ENCODE measurements at places on chromosomes 1 and 21.

GRCh38 chr1:208153386-208153785, 90.8 kb downstream of the PLXNA2 start:
- no peak for DNase-seq

- peak; percentile 97 for DNase-seq
These were observed 70.2 kb downstream of the SH3GLB1 start for GRCh38 chr1:86774305-86775295.

GRCh38 chr21:38985568-38986378, 180.0 kb downstream of the ETS2 start:
- DNase-seq: peak; percentile 8

GRCh38 chr1:221418346-221418745, 323.5 kb downstream of the DUSP10 start:
- no peak for DNase-seq

- DNase-seq: no peak
These were observed 266.2 kb downstream of the NPHP4 start for GRCh38 chr1:5725855-5726585.

- DNase-seq: no peak
These were observed 116.7 kb downstream of the DMRTB1 start for GRCh38 chr1:53575955-53576320.

DNA sequence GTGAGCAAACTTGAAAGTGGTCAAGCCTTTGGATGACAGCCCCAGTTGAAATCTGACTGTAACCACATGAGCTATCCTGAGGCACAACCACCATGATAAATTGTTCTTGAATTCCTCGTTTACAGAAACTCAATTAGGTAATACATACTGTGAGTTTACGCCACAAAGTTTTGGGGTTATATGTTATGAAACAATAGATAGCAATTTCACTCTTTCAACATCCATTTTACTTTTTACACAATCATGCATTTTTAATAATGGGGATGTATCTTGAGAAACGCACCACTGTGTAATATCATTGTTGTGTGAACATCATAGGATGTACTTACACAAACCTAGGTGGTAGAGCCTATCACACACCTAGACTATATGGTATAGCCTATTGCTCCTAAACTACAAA, 35.4 kb downstream of the OR2C3 start:
- DNase-seq: no peak

DNA sequence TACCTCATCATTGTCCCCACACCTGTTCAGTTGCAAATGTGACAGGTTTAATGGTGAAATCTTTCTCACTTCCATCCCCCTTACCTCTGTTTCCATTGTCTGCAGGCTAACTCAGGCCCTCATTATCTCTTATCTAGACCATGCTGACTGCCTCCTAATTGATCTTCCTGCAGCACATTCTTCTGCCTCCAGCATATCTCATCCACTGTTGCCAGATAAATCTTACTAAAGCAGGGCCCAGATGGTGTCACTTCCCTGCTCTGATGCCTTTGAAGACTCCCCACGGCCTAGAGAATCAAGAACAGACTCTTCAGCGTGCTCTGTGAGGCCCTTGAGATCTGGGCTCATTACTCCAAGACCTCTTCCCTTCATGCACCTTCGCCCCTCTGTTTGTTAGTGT, 230.1 kb downstream of the DUSP10 start:
- no peak for DNase-seq

DNA sequence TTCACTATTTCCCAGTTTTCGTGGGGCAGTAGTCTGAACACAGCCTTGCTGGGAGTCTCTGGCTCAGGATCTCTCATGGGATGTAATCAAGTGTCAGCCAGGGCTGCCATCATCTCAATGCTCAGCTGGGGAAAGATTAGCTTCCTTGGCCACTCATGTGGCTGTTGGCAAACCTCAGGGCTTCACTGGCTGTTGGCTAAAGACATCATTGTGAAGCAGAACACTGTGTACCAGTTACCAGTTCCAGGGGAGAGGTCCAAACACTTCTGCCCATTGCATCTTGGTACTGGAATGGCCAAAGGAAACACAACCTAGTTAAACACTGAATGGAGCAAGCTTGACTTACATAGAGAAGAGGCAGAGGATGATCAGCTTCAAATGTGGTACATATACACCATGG, 33.7 kb downstream of the AADACL4 start:
- DNase-seq: no peak

DNA sequence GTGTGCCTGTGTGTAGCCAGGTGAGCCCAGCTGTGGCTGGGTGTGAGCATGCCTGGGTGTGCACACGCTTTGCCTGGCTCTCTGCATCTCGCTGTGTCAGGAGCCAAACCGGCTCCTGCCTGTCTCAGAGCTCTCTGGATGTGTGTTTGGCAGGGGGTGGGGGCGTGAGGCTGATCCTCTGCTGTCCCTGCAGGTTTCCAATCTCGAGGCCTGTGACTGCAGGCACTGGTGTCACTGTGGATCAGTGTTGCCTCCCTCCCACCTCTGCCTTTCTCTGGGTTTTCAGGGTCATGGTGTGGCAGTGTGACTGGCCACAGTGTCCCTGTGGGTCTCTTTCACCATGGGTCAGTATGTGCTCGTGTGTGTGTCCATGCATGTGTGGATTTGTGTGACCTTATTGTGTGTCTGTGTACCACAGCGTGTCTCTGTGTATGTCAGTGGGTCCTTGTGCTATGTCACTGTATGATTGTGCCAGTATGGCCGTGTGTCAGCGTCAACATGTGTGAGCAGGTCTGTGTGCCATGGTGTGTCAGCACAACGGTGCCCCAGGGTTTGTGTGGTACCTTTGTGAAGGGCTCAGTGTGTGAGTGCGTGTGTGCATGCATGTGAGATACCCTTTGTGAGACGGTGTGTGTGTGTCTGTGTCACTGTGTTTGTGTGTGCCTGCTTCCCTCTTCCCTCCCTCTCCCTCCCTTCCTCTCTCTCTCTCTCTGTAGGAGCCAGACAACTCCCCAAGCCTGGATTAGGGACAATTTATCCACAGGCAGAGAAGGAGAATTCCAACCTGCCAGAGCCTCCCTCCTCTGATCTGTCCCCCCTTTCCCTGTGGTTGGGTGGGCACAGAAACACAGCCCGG, 43.4 kb downstream of the AHDC1 start:
- DNase-seq: no peak

GRCh38 chr1:160830321-160831153, 32.1 kb downstream of the CD244 start:
- peak; percentile 29 for DNase-seq

GRCh38 chr1:64769482-64769881, 24.6 kb downstream of the RAVER2 start:
- DNase-seq: no peak

GRCh38 chr1:18884727-18885126, 17.6 kb downstream of the ALDH4A1 start:
- DNase-seq: no peak

GRCh38 chr1:183246436-183246835, 60.4 kb downstream of the LAMC2 start:
- DNase-seq: no peak

DNA sequence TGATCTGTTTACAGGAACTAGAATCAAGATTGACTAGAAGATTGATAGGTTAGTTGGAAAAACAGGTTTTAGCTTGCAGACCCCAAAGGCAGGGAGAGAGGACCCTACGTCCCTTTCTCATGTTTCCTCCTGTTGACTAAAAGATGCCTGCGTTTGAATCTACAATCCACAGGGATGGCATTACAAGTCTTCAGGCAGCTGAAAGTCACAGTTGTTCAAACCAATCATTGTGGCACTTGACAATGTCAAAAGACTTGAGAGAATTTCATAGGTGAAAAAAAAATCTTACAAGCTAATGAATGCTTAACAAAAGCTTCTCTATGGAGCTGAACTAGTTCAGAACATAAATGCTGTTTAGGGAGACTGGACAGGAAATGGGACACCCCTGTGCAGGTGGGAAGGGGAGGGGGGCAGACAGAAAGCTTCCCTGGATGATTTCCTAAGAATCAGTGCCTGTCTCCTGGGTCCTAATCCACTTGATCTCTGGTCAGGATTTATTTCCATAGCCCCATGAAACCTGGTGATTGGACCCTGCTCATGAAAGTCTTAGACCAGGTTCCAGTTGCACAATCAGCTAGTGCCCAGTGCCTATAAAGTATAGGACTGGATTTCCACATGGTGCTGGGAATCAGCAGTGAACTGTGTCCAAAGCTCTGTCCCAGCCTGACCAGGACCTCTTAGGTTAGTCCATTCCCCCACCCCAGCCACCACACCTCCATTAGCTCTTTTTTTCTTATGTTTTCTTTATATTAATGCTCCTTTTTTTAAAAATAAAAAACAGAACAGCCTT, 91.6 kb upstream of the BCAR3 start:
- DNase-seq: no peak

DNA sequence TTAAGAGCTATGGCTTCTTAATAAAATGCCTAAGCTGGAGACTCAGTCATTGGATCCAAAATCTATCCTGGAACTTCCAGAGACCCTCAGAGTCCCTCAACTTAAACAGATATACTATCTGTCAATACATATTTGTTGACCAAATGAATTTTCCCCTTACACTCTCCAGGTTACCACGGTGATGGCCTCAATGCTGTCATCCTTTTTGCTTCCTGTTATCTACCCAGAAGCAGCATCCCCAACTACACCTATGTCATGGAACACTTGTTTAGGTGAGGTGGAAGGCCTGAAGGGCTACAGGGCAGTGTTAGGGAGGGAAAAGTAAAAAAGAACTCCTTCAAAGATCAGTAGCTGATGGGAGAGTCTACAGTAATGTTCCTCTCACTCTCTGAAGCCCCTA, 4.4 kb upstream of the C1orf56 start:
- DNase-seq: no peak

DNA sequence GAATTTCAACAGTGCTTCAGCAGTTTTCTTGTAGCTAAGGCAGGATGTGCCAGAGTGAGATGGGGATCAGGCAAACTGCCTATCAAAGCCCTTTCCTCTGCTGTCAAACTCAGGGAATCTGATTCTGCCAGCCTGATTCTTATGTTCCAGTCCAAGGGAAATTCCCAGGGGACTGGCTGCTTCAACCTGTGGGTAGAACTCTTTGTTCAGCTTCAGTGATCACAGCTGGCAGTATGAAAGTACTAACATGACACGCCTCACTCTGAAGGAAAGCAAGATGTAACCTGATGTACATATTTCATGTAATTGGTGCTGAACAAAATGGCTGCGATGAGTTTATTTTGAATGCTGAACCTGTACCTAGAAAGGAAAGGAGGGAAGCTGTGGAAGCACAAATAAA, 40.1 kb upstream of the SLC5A9 start:
- peak; percentile 49 for DNase-seq

DNA sequence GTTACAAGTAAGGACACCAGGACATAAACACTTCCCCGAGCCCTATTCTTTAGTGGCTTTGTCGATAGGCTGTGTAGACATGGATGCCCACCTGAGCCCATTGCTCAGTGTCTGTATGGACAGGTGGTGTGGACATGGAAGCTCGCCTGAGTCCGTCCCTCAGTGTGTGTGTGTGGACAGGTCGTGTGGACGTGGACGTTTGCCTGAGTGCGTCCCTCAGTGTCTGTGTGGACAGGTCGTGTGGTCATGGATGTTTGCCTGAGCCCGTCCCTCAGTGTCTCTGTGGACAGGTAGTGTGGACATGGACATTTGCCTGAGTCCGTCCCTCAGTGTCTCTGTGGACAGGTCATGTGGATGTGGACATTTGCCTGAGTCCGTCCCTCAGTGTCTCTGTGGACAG, 38.7 kb upstream of the COL6A2 start:
- DNase-seq: no peak

- peak; percentile 96 for DNase-seq
These were observed 367.3 kb downstream of the SMYD3 start for GRCh38 chr1:246139745-246140182.

- DNase-seq: no peak
These were observed 143.3 kb downstream of the CTH start for GRCh38 chr1:70554341-70554740.

- no peak for DNase-seq
These were observed 309.6 kb upstream of the BEND5 start for GRCh38 chr1:49086327-49086726.

- DNase-seq: peak; percentile 12
These were observed 2.3 kb downstream of the C1orf87 start for GRCh38 chr1:60071296-60071695.

- no peak for DNase-seq
These were observed 33.0 kb upstream of the S100A7 start for GRCh38 chr1:153493343-153493960.

GRCh38 chr1:209586221-209586740, 2.8 kb downstream of the CAMK1G start:
- DNase-seq: no peak

DNA sequence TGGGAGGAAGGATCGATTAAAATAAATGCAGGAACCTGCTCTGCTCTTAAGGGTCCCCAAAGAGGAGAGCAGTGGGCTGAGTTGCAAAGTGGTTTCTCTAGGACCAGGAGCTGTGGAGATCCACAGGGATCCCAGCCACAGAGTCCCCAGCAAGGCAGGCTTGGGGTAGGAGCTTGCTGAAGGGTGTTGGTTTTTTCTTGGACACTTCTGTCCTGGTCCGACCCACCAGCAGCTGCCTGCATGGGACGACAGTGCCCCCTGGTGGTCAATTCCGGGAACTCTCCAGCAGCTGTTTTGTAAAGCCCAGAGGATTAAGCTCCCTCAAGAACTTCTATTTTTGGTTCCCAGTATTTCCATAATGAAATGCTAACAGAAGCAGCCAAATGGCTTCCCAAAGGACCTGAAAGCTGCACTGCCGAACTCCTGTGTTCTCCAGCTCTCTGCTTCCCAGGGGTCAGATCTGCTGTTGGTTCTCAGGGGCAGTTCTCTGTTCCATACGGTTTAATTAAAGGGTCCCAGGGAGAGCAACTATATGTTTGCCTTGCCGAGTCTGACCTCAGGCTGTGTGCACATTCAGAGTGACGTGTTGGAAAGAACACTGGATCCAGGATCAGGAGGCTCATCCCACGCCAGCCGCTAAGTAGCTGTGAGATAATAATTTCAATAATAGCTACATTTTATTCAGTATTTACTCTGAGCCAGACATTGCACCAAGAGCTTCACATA, 23.2 kb downstream of the NENF start:
- DNase-seq: peak; percentile 45

DNA sequence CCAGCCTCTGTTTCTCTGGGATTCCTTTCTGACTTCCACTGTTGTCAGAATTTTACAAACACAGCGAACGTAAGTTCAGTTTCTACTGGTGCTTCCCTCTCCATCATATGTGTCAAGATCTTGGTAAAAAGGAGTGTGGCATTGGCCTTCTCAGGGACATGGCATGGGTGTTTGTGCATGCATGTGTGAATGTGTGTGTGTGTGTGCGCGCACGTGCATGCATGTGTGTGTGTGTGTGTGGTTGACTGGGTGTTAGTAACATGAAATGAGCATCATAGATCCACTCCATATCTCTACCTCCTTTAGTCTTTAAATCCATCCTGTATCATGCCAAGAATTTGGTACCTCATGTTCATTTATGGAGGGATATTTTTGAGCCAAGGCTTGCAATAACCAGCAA, 411.3 kb downstream of the NPHP4 start:
- no peak for DNase-seq

GRCh38 chr1:221294242-221294641, 415.0 kb downstream of the HLX start:
- DNase-seq: no peak

DNA sequence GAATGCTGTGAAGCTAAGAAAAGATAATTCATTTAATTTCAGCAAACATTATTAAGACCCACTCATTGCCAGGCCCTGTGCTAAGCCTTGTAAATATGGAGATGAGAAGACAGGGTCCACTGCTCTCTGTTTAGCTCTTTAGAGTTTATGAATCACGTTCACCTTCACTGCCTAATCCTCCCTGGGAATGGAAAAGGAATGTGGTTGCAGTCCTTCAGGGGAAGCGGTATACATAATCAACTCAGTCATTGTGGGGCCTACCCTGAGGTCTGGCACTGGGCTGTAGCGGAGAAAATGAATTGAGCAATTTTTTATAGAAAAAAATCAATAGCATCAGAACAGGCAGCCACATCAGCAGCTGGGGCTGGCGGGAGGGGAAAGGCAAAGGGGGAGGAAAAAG, 412.1 kb upstream of the NFIA start:
- DNase-seq: peak; percentile 7
